GM13976 (cell line): ENCODE measurements at places on chromosomes 3 and 15.

GRCh38 chr15:52352086-52352485, 56.5 kb upstream of the MYO5C start:
- DNase-seq, result no peak

DNA sequence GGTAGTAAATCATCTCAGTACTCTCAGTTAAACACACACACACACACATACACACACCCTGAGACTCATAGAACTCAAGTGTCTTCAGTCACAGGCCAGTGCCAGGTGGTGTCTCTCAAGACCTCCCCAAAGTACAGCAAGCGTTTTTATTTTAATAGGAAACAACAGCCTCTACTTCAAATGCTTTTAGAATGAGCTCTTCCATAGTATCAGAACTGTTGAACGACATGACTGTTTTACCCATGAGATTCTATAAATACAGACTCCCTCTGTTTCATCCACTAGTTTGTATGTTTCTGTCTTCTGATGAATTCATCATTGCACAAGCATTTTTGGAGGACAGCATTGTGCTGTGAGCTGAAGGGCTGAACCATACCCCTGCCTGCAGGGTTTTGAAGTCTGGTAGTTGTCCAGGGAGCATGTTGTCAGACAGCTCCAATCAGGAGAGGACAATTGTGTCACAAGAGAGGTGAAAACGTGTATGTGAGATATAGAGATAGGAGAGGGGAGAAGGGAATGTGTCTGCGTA, 201.0 kb upstream of the BCL6 start:
- no peak for DNase-seq

- no peak for DNase-seq
These were observed 387.3 kb downstream of the EPHA3 start for GRCh38 chr3:89494734-89495133.

DNA sequence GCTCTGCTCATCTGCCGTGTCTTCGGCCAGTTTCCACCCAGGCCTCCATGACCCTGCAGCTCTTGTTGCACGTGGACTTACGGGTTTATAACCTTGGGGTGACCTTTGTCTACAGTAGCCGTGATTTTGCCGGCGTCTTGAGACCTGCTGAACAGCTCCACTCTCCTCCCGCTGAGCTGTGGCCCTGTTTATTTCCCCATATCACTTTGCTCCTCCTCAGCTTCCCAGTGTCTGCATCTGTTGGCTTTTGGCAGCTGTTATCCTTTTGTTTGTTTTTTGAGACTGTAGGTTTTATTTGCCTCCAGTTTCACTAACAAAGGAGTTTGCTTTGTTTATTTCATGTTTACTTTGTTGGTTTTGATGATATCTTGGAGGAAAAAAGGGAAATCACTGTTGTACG, 29.3 kb upstream of the SLC28A1 start:
- no peak for DNase-seq

DNA sequence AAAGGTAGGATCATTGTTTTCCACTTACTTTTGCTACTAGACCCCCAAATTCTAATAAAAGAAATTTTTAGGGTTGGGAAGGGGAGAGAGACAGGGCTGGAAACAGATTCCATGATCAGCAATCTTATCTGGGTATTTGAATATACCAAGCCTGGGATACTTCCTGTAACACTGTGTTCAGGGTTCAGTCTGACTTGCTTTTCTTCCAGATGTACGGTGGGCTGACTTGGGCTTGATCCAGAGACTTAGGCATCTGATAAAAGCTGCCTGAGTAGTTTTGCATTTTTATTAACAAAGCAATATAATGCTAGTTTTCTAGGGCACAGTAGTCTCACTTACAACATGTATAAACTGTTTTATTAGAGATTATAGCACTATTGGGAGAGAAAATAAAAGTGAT, 49.2 kb downstream of the KCNMB2 start:
- DNase-seq, result no peak
